ENCODE measurements at places on chromosomes 16 and 17.

DNA sequence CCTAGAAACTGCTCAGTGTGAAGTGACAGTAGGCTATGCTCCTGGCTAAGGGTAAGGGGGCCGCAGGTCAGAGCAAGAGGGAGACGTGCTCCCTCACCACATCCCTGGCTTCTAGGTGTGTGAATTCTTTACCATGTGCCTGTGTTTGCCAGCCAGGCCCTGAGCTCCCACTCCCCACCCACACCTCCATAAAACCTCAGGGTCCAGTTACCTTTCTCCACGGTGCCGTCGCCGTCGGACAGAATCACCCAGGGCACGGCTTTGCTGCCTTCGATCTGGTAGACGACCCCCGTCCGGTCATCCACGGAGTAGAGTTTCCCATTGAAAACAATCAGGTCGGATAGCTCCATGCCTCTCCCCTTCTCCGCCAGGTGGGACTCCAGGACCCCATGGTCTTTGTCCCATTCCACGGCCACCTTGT lies 12.8 kb downstream of the CANT1 start:
- no peak for DNase-seq

GRCh38 chr17:82544431-82545070 lies 25.0 kb downstream of the FOXK2 start:
- no peak for DNase-seq

DNA sequence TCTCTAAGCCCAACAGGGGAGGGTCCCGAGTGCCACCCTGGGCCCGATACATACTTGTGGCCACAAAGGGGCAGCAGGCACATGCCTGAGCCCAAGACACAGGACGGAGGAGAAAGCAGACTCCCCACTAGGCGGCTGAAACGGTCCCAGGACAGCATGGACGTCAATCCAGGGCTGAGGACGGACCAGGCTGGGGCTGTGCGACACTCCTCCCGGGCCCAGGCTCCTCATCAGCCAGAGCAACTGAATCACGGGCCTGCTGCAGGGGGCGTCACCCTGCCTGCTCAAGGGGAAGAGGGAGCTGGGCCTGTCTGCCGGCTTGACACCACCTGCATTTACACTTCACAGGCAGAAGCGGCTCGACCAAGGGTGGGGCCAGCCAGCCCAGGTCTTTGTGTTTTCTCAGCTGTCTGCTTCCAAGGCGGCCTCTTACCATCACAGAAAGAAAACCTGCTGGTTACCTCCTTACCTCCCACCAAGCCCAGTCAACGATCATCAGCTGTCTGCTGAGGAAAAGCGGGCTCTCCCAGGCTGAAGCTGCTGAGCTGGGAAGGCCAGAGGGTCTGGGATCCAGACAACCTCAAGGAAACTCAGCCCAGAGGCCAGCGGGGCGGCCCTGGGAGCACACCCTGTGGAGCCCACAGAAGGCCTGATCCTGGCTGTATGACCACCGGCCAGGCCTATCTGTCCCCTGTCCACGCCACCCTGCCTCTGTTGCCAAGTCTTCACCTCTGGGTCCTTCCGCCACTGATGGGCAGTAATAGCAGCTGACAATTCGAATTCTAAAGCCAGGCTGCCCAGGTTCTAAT lies 26.4 kb downstream of the KIFC3 start:
- no peak for DNase-seq

GRCh38 chr17:6299275-6299674 lies 135.6 kb downstream of the AIPL1 start:
- DNase-seq: no peak

DNA sequence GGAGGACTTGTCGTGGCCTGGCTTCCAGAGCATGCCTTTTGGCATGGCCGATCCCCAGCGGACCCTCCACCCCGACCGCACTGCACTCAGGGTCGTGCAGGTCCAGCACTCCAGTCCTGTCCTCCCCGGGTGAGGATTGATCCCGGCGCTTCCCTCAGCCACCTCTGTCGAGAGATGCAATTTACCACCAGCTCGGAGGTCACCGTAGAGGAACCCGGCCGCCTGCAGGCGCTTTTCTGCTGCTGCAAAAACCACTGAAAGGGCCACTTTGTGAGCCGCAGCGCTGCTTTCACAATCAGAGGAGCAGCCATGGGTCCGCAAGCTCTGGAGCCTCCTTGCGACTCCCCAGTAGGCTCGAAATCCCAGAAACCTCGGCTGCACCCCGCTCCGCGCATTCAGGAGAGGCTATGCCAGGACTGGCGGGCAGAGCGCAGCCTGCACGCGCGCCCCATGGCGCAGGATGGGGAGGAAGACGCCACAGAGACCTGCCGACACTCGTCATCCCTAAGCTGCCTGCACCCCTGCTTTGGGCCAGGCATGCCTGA lies 134.2 kb downstream of the HS3ST2 start:
- no peak for DNase-seq

DNA sequence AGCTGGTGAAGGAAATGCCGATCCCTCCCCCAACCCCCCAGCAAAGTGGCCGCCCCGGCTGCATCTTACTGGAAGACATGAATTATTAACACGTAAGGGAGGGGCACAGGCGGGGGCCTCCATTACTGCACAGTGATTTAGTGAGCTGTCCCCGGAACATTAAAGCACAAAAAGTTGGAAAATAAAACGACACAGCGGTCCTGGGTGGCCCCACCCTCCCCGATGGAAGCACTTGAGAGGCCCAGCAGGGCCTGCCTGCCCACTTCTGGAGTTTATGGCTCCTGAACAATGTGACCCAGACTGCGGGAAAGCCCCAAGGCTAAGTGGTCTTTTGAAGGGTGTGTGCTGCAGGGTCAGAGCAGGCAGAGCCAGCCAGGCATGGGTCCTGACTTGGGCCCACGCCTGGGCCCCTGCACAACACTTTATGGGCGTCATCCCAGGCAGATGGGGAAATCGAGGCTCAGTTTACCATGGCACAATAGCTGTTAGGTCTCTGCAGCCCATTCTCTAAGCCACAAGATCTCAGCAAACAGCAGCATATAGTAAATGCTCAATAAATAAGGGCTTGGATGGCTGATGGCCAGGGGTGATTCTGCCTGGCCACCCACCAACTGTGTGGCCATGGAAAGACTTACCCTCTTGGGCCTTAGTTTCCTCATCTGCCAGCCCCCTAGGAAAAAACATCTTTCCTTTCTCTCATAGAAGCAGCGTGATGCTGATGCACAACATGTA lies 22.8 kb downstream of the CCDC102A start:
- DNase-seq: no peak

GRCh38 chr17:75791254-75791653 lies 6.6 kb downstream of the UNK start:
- DNase-seq: no peak

- DNase-seq: no peak
Observed at GRCh38 chr17:47962901-47963300, 5.2 kb upstream of the PRR15L start.

DNA sequence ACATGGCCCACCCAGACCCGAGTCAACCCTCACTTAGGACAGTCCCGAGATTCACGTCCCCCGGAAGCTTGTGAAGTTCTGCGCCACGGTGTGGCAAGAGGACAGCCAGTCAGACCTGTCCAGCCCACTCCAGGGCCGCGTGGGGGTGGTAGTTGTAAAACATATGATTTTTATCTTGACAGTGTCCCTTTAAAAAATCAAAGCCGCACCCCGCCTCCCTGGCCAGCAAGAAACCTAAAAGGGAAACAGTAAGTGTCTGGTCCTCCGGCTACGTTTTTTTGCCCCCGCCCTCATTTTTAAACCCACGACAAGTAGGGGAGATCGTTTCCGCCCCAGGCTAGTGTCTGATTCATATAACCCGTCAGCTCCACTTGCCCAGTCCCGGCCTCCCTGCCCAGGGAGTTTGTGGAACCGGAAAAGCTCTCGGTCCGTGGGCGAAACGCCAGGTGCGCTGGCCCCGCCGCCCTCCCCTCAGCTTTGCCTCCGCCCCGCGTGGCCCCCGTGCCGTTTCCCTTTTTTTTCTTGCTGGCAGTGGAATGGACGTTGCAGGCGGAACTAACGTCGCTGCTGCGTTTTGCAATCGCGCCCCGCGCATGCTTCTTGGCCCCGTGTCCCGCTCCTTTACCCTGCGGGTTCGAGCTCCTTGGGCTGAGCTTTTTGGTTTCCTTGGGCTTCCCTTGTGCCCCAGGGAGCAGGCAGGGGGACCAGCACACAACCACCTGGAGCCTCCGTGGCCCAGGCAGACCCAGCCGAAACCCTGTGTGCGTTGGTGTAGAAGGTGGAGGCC lies 13.3 kb upstream of the NUDT16L1 start:
- DNase-seq: no peak

DNA sequence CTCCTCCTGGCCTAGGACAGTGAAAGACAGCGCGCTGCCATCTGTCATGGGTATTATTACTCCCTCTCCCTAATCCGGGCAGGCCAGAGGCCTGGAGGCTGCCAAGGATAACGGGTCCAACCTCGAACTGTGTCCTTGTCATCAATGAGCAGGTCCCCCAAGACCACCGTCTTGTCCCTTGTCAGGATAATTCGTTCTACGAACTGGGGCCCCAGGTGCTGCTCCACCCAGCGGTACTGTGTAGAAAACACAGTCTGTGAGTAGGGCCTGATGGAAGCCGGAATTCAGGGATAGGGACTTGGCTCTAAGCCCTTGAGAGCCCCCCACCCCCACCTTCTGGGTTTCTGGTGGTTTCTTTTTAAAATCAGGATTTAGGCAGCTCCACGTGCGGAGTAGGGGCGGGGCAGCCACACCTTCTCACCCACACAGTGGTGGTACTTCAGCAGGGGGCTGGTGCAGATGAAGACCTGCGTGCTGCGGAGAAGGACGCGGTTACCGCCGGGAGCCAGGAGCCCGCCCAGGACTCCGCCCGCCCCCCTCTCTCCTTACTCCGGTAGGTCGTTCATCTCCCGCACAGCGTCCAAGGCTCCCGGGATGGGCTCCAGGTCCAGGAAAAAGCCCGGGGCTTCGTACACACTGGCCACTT lies 787 bp downstream of the NT5C start:
- DNase-seq: no peak

DNA sequence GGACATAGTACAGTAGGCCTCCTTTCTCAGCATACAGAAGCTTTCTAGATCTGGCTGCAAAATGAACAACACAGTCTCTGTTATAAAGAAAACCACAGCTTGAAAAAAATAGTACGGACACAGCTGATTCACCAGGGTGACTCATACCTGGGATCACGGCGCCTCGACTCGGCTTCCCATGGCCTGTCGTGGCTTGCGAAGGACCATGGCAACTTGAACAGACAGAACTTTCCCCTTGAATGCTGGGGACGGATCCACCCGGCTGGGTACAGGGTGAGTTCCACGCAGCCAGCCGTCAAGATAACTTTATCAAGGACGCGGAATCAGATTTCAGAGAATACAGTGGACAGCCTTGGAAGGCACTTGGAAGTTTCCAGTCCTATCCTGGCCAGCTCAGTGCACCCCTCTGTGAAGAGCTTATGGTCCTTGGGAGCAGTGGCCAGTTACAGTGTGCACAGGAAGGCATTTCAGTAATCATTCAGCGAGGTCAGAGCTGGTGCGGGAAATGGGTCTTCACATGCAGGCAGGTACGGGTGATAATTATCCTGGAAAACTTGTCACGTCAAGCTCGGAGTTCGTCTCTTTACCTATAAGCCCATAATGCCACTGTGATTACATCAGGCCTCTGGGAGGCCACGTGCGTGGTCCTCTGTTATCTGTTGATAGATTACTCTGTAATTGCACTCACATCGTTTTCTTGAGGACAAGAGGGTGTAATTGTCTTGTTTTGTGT lies 57.9 kb upstream of the MAF start:
- no peak for DNase-seq

- no peak for DNase-seq
Observed at GRCh38 chr17:64470625-64471024, 21.7 kb downstream of the MILR1 start.

- DNase-seq: no peak
Observed at GRCh38 chr17:65463242-65463641, 98.2 kb downstream of the AXIN2 start.

DNA sequence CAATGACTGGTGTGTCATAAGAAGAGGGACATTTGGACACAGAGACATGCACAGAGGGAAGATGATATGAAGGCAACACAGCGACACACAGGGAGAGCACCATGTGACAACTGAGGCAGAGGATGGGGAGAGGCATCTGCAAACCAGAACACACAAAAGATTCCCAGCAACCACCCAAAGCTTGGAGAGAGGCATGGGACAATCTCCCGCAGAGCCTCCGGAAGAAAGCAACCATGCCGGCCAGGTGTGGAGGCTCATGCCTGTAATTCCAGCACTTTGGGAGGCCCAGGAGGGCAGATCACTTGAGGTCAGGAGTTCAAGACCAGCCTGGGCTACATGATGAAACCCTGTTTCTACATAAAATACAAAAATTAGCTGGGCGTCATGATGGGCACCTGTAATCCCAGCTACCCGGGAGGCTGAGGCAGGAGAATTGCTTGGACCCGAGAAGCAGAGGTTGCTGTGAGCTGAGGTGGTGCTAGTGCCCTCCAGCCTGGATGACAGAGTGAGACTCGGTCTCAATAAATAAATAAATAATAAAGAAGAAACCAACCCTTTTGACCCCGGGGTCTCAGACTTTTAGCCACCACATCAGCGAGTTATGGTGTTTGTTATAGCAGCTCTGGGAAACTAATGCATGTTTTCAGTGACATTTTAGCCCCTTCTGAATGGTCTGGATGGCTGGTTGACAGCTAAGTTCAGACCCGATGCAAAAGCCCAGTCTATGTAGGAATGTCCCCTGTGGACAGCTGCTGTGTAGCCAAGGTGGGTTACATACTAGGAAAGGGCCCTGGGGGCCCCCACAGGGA lies 13.8 kb upstream of the PLCG2 start:
- no peak for DNase-seq

GRCh38 chr17:29215717-29216116 lies 30.9 kb upstream of the CRYBA1 start:
- DNase-seq: no peak

GRCh38 chr17:73748508-73748907 lies 104.3 kb upstream of the SDK2 start:
- DNase-seq: no peak

DNA sequence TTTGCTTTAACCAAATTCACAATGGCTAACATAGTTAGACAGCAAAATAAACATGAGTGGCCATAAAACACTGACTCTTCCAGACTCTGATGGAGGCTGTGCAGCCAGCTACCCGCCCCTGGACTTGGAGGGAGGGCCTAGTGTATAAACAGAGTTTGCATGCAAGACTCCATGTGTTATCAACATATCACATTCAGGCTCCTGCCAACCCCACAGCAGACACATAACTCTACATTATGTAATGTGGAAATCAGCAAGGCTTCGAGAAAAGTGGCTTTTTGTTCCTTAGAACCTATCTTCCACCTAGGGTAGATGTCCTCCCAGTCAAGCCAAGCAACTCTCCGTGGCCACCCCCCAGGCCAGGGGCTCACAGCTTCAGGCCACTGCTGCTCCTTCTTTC lies 19.3 kb upstream of the SOX9 start:
- no peak for DNase-seq

DNA sequence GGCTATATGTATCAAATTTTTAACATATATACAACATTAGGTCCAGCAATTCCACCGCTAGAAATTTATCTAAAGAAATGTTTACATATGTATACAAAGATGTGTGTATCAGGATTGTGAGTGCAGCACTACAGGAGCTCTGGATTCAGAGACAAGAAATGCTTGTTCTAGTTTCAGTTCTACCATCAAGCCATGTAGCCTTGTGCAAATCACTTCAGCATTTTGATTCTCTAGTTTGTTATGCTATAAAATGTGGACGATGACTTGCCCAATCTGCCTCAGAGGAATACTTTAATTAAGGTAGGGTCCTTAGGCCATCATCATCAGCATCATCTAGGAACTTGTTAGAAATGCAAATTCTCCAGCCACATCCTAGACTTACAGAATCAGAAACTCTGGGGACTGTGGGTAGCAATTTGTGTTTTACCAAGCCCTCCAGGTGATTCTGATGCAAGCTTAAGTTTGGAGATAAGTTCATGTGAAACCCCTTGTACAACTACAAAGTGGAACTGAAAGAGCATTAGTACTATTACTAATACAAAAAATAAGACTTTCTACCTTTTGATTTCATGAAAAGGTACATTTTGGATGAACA lies 131.2 kb upstream of the CORO6 start:
- no peak for DNase-seq
